ENCODE measurements at places on chromosomes 1 and 21. TPM values are rescaled to one million over a fixed set of nuclear protein-coding genes. Genes with fewer than 3 reads are reported as not detected.

DNA sequence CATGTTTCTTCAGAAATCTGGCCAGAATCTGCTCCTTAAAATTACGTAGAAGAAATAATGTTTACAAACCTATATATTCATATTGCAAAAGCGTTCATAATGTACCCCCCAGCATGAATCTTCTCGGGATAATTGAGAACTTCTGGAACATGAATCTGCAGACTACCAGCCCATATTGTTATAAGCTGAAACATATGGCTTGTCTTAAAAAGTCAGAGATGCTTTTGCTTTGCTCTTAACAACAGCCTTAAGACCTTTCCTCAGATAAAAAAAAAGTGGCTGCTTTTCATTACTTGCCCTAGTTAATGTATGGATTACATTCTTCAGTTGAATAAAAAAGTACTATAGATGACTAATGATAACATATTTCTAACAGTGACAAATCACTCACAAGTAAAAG, 15.0 kb upstream of the ZZZ3 start:
- H3K36me3 ChIP-seq = peaks cover 6% of the 10 kb centered on the region
- H3K4me3 ChIP-seq = no peak overlapping the region
- H3K4me1 ChIP-seq = no peaks in the 10 kb centered on the region

Gene BTBD19
- total RNA-seq = 30.6 TPM

DNA sequence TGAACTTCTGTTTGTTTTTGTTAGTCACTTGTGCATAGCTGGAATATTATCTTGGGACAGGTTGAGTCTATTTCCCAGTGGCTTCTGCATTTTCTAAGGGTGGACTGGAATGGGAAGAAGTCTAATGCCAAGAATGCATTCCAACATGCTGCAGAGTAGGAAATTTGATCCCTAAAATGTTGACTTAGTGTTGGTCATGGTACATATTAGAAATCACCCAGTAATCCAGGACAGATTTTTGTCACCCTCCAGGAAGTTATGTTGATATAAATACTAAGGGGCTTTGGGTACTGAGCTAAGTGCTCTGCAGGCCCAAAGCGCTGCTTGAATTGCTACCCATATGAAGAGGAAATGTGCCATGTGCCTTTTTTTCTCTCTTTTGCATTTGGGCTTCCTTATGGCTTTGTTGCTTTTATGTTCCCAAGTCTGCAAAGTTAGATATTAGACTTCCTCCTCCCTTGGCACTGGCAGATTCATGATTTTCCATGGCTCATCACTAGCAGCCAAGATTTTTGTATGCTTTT, 10.0 kb downstream of the ARID1A start:
- peaks cover 42% of the 10 kb centered on the region for H3K4me1 ChIP-seq
- peaks cover 4% of the 10 kb centered on the region for H3K36me3 ChIP-seq
- H3K4me3 ChIP-seq = no peak overlapping the region
- peak overlapping the region; percentile 35 for H3K27ac ChIP-seq
- H3K27me3 ChIP-seq = no peaks in the 10 kb centered on the region

DNA sequence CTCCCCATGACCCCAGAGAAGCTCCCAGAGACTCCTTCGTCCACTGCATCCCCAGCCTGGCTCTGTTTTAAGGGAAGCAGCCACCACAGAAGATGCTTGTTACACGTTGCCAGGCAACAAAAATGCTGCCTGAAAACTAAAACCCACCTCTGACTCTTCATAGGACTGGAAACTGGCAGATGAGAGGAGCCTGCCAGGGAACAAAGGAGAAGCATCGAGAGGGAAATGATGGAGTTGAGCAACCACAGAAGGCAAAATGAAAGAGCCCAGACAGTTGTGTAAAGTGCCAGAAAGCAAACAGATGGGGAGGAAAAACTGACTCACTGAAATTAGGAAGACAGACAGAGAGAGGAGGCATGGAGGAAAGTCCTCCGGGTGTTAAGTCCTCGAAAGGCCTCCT, 118.4 kb downstream of the KCNN3 start:
- H3K4me1 ChIP-seq = no peaks in the 10 kb centered on the region
- no peak overlapping the region for H3K27ac ChIP-seq
- peaks cover 28% of the 10 kb centered on the region for H3K27me3 ChIP-seq
- no peaks in the 10 kb centered on the region for H3K36me3 ChIP-seq
- peak; percentile 49 for DNase-seq

Gene HMGCS2
- not detected for total RNA-seq

Gene CSMD2
- 11.1 TPM for total RNA-seq

Gene HSD17B7
- total RNA-seq = 8.0 TPM

GRCh38 chr1:61287734-61288133, 205.4 kb downstream of the NFIA start:
- no peaks in the 10 kb centered on the region for H3K36me3 ChIP-seq
- H3K4me3 ChIP-seq = no peak overlapping the region
- peaks cover 11% of the 10 kb centered on the region for H3K27me3 ChIP-seq
- H3K27ac ChIP-seq = peak overlapping the region; percentile 69
- peaks cover 7% of the 10 kb centered on the region for H3K4me1 ChIP-seq
- peak; percentile 91 for DNase-seq

DNA sequence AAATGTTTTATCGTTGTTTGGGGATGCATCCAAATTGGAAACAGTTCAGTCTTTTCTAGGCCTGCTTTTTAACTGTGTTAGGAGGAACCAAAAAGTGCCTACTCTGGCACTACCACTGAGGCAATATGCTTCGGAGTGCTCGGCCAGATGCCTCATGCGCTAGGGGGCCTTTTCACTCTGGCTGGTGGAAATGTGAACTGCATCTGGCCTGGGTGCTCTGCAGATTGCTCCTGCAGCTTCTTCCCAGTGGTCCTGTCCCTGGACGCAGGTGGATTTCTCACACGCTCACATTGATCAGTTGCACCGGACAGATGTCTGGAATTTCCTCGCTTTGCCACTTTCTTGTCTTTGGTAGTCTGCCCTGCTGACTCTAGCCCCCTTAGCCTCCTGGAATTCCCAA, 330.2 kb upstream of the FMN2 start:
- no peaks in the 10 kb centered on the region for H3K36me3 ChIP-seq
- no peak for DNase-seq
- no peaks in the 10 kb centered on the region for H3K4me1 ChIP-seq
- no peak overlapping the region for H3K27ac ChIP-seq

DNA sequence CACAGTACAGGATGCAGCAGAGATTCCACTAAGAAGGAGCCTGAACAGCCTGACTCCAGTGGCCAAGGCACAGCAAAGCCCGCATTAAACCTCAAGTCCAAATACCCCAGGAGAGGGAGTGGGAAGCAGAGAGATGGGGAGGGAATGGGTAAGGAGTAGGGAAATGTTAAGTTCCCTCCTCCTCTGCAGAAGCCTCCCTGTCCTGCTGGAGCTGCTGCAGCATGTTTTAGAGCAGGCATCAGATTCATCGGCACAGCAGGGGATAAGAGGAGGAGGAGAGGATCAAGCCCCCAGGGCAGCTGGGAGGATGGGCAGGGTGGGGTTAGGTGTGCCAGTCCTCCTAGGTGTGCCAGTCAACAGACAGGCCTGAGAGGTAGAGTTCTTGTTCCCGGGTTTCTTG, 709.7 kb downstream of the PTPRU start:
- H3K27ac ChIP-seq = no peak overlapping the region
- no peaks in the 10 kb centered on the region for H3K36me3 ChIP-seq
- H3K27me3 ChIP-seq = peaks cover 5% of the 10 kb centered on the region
- no peak overlapping the region for H3K4me3 ChIP-seq

DNA sequence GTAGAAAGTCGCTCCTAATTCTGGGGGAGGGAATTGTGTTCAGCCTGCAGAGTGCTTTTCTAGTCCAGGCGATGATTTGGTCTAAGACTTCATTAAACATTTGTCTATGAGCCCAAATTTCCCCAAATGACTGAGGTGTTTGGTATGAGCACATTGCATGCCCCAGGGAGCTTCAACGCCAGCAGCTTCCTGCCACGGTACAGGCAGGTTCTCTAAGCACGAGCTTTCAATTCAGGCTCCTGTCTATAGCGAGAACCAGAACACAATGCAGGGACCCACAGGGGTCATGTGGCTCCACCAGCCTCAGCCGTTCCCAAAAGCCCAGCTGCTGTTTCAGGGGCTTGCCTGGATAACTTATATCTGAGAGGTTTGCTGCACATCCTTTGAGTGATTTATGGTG, 34.1 kb upstream of the H6PD start:
- peaks cover 4% of the 10 kb centered on the region for H3K36me3 ChIP-seq
- peak overlapping the region; percentile 82 for H3K4me3 ChIP-seq
- DNase-seq = no peak
- H3K27ac ChIP-seq = peak overlapping the region; percentile 72
- no peaks in the 10 kb centered on the region for H3K27me3 ChIP-seq

Gene ITPKB
- 10.9 TPM for total RNA-seq

Gene ZBED6
- 34.1 TPM for total RNA-seq

Gene SPATA21
- not detected for total RNA-seq

GRCh38 chr1:153570874-153571273, 5.2 kb upstream of the S100A2 start:
- DNase-seq = no peak
- H3K27me3 ChIP-seq = no peaks in the 10 kb centered on the region
- H3K4me1 ChIP-seq = peaks cover 52% of the 10 kb centered on the region
- H3K27ac ChIP-seq = no peak overlapping the region
- H3K4me3 ChIP-seq = no peak overlapping the region

- no peaks in the 10 kb centered on the region for H3K36me3 ChIP-seq
- no peaks in the 10 kb centered on the region for H3K27me3 ChIP-seq
- peak; percentile 98 for DNase-seq
- peak overlapping the region; percentile 86 for H3K27ac ChIP-seq
- peaks cover 26% of the 10 kb centered on the region for H3K4me1 ChIP-seq
- peak overlapping the region; percentile 43 for H3K4me3 ChIP-seq
These were observed 5.7 kb upstream of the PPP1R15B start for GRCh38 chr1:204417074-204417997.

DNA sequence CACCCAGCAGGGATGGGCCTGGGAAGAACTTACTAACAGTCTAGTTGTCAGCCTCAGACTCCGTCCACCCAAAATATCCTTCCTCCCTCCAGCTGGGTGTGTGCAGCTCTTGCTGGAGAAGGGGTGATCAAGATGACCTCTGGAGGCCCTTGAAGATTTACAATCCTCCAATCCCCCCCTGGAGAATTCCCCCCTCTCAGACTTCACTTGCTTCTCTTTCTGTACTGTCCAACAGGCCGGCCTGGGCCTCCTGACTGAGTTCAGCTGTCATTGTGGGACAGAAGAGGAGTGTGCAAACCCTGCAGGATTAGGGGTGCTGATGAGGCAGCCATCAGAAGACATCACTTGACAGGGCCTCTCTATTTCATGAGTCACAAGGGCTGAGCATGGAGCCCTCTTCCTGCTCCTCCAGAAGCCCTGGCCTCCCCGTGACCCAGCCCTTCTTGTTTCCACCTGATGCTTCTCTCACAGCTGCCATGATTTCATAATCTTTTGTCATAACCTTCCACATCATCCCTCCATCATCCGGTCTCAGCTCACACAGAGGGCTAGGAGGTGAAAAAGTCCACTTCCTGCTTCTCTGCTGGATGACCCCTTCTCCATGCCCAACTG, 17.5 kb upstream of the IGFN1 start:
- H3K4me3 ChIP-seq = no peak overlapping the region
- H3K36me3 ChIP-seq = no peaks in the 10 kb centered on the region
- no peak overlapping the region for H3K27ac ChIP-seq

Gene SLC2A1
- 506 TPM for total RNA-seq

Gene TMEM222
- 46.0 TPM for total RNA-seq

DNA sequence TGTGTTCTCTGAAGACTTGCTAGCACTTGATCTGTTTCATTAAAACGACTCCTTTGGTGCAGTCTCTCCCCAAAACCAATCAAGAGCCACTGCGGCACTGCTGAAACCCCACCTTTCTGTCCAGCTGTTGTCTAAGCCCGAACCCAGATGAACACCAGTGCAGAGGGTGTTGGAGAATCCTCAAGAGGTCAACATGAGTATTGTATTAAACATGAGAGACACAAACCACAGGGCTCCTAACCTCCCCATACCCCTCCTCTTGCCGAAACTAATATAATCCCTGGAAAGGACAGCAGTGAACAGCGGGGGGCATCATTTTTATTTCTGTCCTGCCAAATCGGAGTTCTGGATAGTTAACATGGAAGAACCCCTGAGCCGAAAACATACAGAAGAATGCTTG, 333.9 kb downstream of the CAMTA1 start:
- H3K27me3 ChIP-seq = no peaks in the 10 kb centered on the region
- no peak overlapping the region for H3K27ac ChIP-seq
- H3K4me3 ChIP-seq = no peak overlapping the region
- no peaks in the 10 kb centered on the region for H3K36me3 ChIP-seq
- DNase-seq = no peak
- peaks cover 23% of the 10 kb centered on the region for H3K4me1 ChIP-seq

DNA sequence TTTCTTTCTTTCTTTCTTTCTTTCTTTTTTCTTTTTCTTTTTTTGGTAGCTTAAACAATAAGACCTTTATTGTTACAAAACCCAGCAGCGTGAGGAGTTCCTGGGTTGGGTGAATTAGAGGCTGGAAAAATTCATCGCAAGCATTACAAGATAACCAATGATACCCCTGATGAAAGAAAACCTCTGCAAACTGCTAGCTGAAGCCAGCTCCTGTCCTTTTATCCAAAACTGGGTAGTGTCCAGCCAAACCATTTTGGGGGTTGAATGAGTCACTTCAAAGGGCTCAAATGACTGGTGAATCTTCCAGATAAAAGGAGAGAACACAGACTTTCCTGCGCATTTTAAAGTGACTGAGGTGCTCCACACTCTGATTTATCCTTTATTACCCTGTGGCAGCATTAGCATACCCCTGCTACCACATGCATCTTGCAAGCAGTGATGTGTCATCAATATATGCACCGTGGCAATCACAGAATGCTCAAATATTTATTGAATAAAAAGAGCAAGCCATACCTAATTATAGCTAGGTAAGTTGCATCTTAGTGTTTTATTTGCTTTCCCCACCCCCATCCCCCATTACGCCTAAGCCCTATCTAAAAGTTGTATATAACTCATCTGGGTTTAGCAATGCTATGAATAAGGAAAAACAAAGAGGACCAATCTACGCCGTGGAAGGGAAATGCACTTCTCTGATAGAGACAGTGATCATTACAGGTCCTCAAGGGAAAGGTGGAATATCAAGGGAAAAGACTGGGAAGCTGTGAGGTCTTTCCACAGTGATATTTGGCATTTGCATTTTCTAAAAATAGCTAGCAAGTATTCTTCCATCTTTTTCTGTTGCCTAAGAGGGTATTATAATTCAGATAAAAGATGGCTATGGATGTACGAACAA, 32.4 kb upstream of the CEP350 start:
- no peak overlapping the region for H3K4me3 ChIP-seq
- H3K36me3 ChIP-seq = peaks cover 10% of the 10 kb centered on the region
- peaks cover 3% of the 10 kb centered on the region for H3K4me1 ChIP-seq

All from astrocyte (in vitro differentiated cells and primary cell).